Stimulated activated CD8-positive, alpha-beta memory T cell treated with anti-CD3 and anti-CD28 coated beads, Interleukin-7, amount 100 ng/mL, for 24 hours (primary cell): ENCODE measurements at places on chromosomes 16 and 17.

DNA sequence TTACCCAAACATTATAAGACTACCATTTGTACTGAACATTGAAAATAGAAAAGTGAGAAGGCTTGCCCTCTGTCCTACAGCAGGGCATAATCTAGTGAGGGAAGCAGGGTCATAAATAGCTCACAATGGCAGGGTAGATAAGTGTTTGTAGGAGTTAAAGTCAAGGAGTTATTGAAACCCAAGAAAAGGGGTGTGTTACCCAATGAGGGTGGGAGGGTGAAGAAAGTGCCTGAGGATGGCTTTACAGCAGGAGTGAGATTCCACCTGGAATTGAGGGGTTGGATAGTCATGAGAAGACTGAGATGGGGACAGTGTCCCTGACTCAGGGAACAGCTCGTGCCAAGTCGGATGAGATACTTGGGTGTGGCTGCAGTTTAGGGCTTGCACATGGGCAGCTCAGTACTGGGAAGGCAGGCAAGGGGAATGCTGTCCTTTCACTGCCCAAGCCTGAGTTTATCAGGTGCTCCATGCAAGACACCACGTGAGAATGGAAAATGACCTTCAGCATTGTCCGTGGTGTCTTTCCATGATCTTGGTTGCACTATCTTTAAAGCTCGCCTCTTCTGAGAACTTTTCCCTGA lies 393.2 kb upstream of the MAF start:
- DNase-seq: no peak

DNA sequence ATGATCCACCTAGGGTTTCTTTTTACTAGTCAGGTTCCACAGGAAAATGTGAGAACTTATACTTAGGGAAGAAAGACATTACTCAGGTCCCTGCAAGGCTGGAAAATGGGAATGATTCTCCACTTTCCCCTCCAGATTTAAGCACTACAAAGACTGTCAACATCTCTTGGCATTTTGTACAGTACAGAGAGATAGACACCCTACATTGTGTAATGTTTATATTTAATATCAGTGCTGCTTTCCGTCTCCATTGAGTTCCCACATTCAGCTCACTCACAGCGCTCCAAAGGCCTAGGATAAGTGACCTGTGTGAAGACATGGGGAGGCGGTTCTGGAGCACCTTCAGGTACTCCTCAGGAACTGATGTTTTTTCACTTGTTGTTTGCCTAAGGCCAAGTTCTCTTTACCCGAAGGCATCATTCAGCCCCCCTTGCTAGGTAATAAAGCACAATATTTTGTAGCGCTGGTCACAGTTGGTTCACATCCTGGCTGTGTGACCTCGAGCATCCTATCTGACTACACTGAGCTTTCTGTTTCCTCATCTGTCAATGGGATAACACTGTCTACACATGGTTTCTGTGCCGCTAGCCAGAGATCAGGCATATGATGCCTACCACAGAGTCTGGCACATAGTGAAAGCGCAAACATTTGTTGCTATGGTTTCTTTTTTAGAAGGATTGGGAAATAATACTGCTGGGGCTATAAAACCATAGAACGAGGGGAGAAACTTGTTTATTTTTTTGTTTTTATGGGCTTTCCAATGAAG lies 226.6 kb downstream of the ZFHX3 start:
- DNase-seq: no peak

GRCh38 chr16:70522216-70523075 lies 908 bp downstream of the COG4 start:
- no peak for DNase-seq

GRCh38 chr16:50646345-50646744 lies 34.8 kb downstream of the SNX20 start:
- DNase-seq: no peak

DNA sequence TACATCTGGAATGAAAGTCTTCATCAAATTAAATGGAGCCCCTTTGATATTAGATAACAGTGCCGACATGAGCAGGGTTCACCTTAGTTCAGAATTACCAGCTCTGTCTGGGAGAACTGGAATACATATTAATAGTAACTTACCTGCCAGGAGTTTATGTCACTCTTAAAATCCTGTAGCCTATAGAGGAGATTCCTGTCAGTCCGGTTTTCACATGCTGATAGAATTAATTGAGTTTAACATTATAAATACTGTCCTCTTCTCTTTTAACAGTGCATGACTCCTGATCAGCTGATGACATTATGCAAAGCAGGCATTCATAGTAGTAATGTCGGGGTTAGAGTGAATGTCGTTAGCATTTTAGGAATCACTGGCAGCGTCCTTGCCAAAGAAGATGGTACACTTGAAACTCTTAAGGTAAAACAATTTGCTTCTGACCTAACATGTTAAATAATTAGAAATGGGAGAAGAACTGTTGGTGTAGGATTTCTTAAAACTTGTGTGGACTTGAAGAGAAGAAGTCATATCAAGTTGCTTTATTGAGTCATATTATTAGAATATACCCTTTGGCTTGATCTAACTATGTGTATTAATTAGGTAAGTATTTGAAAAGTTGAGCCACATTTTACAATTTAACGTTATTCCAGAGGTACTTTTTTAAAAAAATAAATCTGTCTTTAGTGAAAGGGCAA lies 34.3 kb downstream of the HEATR3 start:
- DNase-seq: no peak

- no peak for DNase-seq
Measured at GRCh38 chr16:86852135-86852534, 273.8 kb downstream of the FOXL1 start.

DNA sequence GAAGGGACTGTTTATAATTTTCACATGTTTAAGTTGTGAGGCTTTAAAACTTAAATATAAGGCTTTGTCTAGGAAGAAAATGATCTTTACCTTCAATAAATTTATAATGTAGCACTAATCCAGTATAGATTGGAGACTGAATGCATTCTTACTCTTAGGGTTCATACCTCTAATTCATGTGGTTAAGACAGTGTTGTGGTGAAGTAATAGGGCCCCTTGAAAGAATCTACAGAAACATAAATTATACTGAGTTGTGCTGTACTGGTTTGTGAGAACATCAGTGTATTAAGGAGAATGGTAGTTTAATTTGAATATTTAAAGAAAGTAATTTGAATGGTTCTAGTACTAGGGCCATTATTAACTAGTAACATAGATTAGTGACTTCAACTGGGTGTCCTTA lies 13.7 kb downstream of the HAPSTR1 start:
- DNase-seq: no peak

GRCh38 chr17:73645050-73645871 lies 1.0 kb upstream of the SDK2 start:
- no peak for DNase-seq

GRCh38 chr16:19119564-19119963 lies 5.8 kb downstream of the ITPRIPL2 start:
- DNase-seq: no peak

- no peak for DNase-seq
Measured at GRCh38 chr17:79446399-79447009, 164.3 kb downstream of the RBFOX3 start.

GRCh38 chr16:11355862-11356261 lies 10.6 kb downstream of the RMI2 start:
- no peak for DNase-seq

GRCh38 chr16:64654178-64654577 lies 467.7 kb downstream of the CDH11 start:
- DNase-seq: no peak

GRCh38 chr17:80774146-80774545 lies 217.5 kb upstream of the CHMP6 start:
- DNase-seq: no peak

- no peak for DNase-seq
Measured at GRCh38 chr17:52604105-52604504, 445.6 kb upstream of the CA10 start.

DNA sequence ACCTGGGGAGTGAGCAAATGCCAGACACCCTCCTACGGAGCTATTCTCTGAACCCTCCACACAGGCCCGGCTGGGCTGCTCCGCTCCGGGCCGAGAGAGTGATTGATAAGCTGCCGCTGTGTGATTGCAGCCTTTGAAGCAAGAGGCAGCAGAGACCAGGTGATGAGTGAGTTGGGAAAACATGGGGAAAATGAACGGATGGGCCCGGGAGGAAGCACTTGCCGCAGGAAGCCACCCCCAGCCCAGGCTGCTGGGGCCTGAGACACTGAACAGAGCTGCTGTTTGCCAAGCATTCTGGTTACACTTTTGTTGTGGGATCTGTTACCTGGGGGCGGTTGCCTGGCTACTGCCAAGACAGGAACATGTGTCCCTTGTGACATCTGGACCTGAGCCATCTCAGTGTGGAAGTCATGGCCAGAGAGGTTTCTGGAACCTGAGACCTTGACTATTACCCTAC lies 46.4 kb upstream of the KLHDC4 start:
- DNase-seq: no peak

- no peak for DNase-seq
Measured at GRCh38 chr17:75570034-75570676, 17.4 kb upstream of the MYO15B start.

- no peak for DNase-seq
Measured at GRCh38 chr17:33385133-33385532, 92.0 kb upstream of the ASIC2 start.

DNA sequence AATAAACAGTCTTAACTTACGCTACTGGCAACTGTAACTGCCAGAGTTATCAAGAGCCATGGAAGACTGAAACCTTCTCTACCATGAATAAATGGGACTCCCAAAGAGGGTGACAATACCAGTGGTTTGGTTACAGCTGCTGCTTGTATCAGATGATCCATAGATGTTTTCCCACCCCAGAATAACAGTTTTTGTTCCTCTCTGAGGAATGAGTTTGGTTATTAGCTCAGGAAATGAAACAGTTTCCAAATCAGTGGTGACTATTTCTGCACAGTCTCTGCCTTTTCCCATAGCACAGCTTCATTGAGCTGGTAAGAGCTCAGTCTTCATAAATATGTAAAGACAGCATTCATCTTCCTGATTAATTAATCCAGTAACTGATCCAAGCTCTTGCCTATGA lies 14.0 kb upstream of the HYDIN start:
- no peak for DNase-seq

- no peak for DNase-seq
Measured at GRCh38 chr16:63415014-63415413, 1378.8 kb upstream of the CDH8 start.
